Posterior cingulate gyrus (tissue), 11 donors: ENCODE measurements at places on chromosomes 1 and 21.

GRCh38 chr1:226403201-226404034 lies 4.5 kb downstream of the PARP1 start:
- DNase-seq = no peak

GRCh38 chr1:96722958-96723357 lies 1.4 kb downstream of the PTBP2 start:
- DNase-seq = no peak

- DNase-seq = no peak
Measured at GRCh38 chr1:36506276-36506920, 23.7 kb upstream of the CSF3R start.

DNA sequence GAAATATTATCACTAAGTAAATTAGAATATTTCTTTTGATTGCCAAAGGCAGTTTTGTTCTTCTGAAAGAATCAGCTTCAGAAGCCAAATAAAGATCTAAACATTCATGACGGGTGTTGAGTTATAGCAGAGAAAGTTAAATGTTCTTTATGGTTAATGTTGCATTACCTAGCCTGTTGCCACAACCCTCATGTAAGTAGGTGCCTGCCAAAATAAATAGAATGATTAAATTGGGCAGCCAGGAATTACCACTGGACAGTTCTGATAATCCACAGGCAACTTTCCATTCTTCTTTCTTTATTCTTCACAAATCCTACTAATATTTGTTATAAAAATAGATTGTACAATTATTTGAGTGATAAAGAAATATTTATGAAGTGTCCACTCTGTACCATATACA lies 217.9 kb upstream of the NRIP1 start:
- no peak for DNase-seq

DNA sequence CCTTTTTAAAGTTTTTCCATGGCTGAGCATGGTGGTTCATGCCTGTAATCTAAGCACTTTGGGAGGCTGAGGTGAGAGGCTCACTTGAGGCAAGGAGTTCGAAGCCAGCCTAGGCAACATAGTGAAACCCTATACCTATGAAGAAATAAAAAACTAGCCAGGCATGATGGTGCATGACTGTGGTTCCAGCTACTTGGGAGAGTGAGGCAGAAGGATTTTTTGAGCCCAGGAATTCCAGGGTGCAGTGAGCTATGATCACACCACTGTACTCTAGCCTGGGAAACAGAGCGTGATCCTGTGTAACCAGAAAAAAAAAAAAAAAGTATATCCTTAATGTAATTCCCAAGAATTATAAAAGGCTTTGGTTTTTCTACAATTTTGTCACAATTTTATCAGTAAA lies 17.4 kb downstream of the DEPDC1 start:
- DNase-seq = no peak

DNA sequence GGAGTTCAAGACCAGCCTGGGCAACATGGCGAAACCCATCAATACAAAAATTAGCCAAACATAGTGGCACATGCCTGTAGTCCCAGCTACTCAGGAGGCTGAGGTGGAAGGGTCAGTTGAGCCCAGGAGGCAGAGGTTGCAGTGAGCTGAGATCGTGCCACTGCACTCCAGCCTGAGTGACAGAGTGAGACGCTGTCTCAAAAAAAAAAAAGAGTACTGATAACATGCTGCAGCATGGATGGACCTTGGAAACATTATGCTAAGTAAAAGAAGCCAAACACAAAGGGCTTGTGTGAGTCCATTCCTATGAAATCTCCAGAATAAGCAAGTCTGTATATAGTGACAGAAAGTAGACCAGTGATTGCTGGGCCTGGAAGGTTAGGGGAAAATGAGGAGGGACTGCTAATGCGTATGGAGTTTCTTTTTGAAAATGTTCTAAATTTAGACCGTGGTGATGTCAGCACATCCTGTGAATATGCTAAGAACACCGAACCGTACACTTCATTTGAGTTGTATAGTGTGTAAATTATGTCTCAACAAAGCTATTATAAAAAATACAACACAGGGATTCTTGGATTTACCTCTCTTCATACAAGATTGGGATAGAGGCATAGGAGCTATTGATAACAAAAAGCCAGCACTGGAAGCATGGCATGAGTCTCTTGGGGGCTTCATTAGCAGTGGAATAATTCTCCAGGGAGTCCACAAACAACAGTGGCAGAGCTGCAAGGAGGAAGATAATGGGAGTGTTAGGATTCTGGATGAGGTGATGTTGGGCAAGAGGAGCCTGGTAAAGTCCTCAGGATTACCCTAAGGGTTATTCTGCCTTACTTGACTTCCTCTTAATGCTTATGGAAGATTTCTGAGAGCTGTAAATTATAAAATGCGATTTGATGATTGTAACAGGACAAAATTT lies 73.5 kb downstream of the TTC3 start:
- no peak for DNase-seq
